Stimulated activated CD4-positive, alpha-beta T cell treated with anti-CD3 and anti-CD28 coated beads, Interleukin-1b, Interleukin-23, amount 100 ng/mL, for 24 hours (primary cell): ENCODE measurements at places on chromosomes 6 and 20.
A peak's percentile ranks its signal among the peaks of the same experiment; 100 is the strongest.

DNA sequence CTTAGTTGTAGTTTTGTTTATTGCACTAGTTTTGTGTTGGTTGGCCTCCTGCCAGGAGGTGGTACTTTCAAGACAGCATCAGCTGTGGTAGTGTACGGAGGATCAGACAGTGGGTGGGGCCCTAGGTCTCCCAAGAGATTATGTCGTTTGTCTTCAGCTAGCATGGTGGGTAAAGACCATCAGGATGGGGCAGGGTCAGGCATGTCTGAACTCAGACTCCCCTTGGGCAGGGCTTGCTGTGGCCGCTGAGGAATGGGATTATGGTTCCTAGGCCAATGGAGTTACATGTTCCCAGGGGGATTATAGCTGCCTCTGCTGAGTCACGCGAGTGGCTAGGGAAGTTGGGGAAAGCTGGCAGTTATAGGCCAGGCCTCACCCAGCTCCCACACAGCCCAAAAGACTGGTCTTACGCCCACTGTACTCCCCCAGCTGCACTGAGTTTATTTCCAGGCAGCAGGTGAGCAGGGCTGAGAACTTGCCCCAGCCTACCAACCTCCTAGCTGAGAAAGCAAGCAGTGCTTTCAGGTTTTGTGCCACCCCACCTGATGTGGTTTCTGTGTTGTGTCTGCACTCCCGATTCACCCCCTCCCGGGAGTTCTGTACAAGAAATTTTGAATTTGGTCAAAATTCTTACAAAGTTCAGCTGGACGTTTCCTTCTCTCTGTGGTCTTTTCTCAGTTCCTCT, 24.7 kb downstream of the ZSCAN31 start:
- DNase-seq = no peak

DNA sequence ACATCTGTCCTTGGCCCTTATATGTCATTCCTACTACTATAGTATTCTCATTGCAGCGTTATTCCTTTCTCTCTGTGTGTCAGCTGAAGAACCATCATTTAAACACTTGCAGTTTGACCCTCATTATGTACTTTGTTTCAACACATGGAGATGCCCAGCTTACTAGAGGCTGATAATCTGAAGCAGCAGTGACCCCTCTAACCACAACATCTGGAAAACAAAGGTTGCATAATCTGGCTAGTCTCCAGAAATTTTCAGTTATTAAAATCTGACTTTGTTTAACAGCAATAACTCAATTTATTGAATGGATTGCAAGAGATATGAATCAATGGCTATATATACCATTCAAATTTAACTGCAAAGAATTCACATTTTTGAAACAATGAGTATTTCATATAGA, 6.6 kb upstream of the PHIP start:
- DNase-seq = no peak

- DNase-seq = peak; percentile 82
These were observed 391 bp downstream of the MAPRE1 start for GRCh38 chr20:32819992-32820697.

- DNase-seq = no peak
These were observed 1.4 kb downstream of the FBXL4 start for GRCh38 chr6:98946266-98946878.

DNA sequence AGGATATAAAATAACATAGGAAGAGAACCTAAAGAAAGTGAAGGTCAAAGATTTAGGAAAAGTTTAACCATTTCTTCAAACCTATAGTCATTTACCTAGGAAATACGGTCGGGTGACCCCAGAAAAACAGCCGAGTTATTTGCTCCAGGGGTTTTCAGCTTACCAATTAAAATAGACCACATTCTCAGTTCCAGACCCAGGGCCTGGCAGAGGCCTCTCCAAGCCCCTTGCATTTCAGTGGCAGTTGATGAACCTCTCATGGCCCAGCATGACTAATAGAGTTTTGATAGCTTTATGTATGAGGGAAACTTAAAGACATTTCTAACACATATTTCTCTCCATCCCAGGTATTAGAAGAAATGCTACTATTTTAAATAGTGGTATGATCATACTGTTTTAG, 113.5 kb downstream of the OGFRL1 start:
- no peak for DNase-seq

DNA sequence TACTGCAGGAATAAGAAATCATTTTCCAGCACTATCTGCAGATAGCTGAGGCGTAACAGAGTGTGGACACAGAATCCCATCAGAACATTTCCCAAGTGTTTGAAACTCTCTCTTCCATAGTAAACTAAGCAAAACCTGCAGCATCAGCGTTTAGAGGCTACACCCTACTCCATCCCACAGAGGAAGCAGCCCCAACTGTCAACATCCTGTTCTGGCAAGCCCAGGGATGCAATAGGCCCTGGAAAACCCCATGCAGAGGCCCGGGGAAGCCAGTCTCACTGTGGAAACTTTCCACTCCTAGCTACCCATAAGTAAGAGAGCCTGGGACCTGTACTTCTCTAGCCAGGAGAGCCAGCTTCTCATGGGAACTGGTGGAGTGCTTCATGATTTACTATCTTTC, 129.4 kb downstream of the LY86 start:
- no peak for DNase-seq

- no peak for DNase-seq
These were observed 35.2 kb upstream of the BPIFA2 start for GRCh38 chr20:33132513-33133372.

DNA sequence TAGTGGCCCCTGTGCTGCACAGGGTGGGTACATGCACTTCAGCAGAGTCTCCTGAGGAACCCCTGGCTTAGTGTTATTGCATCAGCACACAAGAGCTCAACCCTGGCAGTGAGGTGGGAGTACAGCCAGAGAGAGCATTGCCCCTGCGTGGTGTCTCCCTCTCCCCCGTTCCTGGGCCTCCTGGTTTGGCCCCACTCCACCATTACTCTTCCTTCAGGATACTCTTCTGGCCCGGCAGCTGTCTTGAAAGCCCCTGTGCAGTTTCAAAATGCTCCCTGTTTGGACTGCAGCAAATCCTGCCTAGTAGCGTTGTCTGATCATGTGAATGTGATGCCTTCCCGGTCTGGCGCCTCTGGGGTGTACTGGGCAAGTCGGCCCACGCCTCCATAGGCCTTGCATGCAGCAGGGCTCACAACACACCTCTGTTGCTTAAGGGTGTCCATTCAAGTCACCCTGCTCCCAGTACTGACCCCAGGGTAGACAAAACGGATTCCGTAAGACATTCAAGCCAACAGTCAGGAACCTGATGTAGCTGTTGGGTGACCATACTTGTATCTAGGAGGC, 32.1 kb downstream of the TXNDC5 start:
- DNase-seq = no peak

GRCh38 chr6:84575264-84575663, 189.1 kb downstream of the TBX18 start:
- no peak for DNase-seq

DNA sequence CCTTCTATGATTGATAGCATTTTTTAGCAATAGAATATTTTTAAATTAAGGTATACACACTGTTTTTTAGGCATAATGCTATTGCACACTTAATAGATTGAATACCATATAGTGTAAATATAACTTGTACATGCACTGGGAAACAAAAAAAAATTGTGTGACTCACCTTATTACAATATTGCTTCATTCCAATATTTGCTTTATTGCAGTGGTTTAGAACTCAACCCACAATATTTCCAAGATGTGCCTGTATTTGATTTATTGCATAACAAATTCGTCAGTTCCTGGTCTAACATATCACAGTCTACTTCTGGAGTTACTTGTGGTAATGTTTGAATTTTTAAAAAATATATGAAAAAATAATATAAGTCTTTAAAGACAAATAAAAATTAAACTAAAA, 41.9 kb upstream of the DEFB112 start:
- DNase-seq = no peak

DNA sequence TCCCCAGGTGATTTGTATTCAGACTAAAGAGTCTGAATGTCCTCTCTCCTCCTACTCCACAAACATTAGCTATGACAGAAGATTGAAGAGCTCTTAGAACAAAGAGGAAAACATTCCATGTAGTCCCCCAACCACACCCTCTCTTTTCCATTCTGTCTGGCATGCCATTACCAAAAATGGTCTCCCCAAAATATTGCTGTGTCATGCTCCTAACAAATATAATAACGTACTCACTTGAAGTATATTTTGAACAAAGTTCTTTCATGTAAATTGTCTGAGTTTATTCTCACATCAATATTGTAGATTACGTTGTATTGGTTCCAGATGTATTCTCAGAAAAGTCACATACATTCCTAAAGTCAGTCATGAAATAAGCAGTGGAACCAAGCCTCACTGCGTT, 467.3 kb upstream of the IRAK1BP1 start:
- DNase-seq = no peak
